ENCODE measurements at places on chromosomes 5 and 9.

- DNase-seq = peak; percentile 73
These were observed 31.6 kb downstream of the B4GALT1 start for GRCh38 chr9:33135470-33135958.

DNA sequence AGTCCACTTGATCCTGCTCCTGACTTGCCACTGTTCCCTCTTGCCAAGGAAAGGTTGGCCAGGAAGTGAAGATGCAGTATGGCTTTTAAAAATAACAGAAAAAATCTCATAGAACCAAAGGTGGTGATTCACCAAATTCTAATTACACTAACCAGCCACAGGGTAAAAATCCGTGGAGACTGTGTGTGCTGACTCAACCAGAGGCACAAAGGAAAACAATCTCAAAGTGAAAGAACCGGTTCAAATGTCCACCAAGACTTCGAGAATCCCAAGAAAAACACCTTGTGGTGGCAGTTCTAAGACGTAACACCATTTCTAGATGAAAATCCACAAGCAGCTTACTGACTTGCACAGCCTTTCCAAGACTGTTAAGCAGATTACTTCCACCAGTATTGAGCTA is 279.1 kb downstream of the TLE1 start:
- DNase-seq = no peak

GRCh38 chr5:180328296-180329137 is 24.6 kb downstream of the GFPT2 start:
- peak; percentile 89 for DNase-seq

DNA sequence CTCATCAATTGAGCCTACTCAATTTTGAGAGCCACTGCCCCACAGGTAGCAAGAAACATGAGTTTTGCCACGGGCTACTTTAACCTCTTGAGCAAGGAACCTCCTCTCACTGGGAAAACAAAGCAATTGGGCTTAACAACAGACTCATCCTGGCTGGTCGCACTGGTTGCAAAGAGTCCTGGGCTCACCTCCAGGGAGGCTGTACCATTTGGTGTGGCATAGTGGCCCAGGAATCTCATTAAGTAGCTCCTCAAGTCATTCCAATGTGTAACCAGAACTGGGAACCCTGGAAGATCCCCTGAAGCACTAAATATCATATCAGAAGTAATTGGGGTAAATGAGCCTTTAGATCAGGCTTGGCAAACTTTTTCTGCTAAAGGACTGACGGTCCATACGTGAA is 78.5 kb downstream of the MYO10 start:
- no peak for DNase-seq

GRCh38 chr5:38595132-38595745 is 38.8 kb upstream of the LIFR start:
- DNase-seq = no peak

DNA sequence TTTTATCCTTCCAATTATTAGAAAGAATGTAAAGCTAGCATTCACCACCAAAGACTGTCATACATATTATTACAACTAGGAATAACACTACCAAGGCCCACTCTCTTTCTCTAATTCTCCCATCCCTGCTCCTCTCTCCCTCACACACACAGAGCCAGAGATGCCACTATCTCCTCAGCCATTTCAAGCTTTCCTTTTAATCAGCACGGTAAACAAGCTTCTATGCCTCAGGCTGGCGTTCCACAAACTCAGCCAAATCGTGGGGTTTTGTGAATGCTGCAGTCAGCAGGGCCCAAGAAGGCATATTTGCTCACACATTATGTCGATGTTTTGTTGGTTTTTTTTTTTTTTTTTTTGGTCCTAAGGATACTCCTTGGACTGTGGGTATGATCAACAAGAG is 979.9 kb upstream of the DMAC1 start:
- no peak for DNase-seq

- DNase-seq = peak; percentile 20
These were observed 13.2 kb downstream of the NINJ1 start for GRCh38 chr9:93120846-93121315.

- no peak for DNase-seq
These were observed 19.0 kb downstream of the CTXN3 start for GRCh38 chr5:127667926-127668325.

GRCh38 chr5:178318382-178318781 is 85.8 kb upstream of the PHYKPL start:
- no peak for DNase-seq

GRCh38 chr5:147685993-147686392 is 96.5 kb downstream of the JAKMIP2 start:
- peak; percentile 19 for DNase-seq

GRCh38 chr5:74651710-74652109 is 11.2 kb upstream of the ENC1 start:
- no peak for DNase-seq

- no peak for DNase-seq
These were observed 17.6 kb downstream of the DCANP1 start for GRCh38 chr5:135429301-135430134.

DNA sequence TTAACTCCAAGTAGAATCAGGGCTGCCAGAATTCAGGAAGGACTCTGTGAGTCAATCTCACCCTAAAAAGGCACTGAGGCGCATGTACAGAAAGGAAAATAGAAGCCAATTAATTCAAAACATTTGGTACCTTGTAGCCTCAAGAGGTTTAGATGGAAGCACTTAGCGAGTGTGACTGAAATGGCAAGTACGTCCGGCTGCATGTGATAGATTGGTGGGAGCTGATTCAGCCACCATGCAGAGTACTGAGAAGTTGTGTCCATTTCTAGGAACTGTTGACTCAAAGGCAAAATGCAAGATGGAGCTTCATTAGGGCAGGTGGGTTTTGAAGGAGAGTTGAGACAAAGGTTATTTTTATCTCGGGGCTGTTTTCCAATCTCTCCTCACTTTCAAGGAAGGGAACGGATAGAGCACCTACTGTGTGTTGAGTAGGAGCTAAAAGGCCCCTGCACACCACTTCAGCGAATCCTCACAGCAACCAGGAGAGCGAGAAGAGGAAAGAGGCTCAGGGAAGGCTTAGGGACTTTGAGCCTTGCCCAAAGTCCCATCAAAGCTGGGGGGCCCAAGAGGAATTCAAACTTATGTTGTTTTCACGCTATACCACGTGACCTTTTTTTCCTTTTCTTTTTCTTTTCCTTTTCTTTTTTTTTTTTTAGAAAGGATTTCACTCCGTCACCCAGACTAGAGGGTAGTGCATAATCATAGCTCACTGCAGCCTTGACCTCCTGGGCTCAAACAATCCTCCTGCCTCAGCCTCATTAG is 34.6 kb upstream of the CPEB4 start:
- no peak for DNase-seq

- DNase-seq = no peak
These were observed 804.4 kb downstream of the TLE4 start for GRCh38 chr9:80376180-80376579.

GRCh38 chr5:16536246-16536645 is 70.6 kb upstream of the ZNF622 start:
- no peak for DNase-seq

- no peak for DNase-seq
These were observed 787.4 kb upstream of the RGMB start for GRCh38 chr5:97986069-97986468.

- no peak for DNase-seq
These were observed 161.6 kb upstream of the TSLP start for GRCh38 chr5:110909950-110910349.

DNA sequence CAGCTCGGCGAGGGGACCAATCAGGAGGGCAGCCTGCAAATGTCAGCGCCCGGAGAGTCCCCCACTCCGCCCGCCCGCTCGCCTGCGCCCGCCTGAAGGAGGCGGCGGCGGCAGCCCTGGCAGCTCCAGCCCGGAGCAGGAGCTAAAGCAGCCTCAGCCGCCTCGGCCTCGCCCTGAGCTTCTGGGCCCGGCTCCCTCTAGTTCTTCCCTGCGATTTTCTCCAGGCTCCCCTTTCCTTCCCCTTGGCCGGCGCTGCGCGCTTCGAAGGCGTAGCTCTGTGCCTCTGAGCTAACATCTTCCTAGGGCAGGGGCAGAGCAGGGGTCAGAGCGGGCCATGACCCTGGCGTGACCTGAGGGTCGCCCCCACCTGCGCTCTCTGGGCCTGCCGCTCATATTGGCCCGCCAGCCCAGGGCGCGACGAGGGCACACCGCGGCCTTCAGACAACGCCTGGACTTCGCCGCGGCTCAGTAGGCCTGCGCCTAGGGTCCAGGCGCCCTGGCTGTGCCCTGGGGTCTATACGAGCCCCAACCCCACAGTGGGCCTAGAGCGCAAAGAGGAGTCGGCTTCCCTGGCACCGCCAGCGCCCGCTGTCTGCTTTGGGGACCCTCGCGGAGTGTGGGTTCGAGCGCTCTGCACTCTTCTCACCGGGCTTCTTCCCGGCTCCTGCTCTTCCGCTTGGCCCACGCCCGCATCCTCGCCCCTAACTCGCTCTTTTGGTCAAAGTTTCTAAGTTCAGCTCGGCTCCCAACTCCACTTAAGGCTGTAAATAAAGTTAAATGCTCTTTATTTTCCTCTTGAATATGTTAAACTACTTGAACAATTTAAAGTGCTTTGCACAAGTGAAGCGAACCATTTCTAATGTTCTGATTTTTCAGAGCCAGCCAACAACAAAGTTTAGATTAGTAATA is 504 bp upstream of the OTP start:
- DNase-seq = peak; percentile 62

GRCh38 chr5:159031513-159031912 is 68.2 kb downstream of the EBF1 start:
- no peak for DNase-seq

DNA sequence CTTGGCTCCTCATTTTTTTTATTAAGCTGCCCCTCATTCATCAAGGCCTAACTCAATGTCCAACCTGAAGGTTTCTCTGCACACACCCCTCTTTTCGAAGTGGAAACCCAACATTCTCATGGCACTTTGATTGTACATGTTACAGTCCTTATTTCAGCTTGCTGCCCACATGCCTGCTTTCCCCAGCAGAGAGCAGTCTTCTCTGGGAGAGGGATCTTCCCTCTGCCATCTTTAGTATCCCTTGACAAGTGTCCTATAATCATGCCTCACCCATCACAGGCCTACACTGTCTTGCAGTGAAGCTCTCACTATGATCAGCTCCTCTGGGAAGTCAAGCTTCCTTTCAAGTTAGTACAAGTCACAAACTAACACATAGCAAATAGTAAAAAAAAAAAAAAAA is 175.1 kb downstream of the ACER2 start:
- DNase-seq = no peak

DNA sequence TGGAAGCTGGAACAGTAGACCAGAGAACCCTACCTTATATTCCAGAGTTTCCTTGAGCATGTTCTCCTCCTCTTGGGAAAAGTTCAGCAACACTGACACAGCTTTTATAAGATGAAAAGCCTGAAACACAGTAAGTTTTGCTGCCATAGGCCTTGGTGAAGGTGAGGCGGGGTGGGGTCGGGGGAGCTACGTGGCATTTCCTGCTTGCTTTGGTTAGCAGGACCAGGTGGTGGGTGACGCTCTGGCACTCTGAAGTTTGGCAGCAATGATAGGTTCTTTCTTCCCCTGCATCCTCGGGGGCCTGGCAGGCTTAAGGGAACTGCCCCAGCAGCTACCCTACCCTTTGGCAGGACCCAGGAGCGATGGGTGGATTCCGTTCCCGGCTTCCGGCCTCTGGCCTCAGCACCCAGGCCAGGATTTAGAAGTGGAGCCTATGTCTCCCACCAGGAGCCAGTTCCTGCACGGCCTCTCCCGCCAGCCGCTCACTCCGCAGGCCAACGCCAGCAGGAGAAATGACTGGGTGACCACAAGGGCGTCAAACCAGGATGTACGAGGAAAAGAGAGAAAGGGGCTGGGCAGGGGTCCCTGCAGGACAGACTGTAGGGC is 19.3 kb downstream of the ARPC5L start:
- no peak for DNase-seq

GRCh38 chr9:79279356-79279755 is 292.4 kb upstream of the TLE4 start:
- no peak for DNase-seq

DNA sequence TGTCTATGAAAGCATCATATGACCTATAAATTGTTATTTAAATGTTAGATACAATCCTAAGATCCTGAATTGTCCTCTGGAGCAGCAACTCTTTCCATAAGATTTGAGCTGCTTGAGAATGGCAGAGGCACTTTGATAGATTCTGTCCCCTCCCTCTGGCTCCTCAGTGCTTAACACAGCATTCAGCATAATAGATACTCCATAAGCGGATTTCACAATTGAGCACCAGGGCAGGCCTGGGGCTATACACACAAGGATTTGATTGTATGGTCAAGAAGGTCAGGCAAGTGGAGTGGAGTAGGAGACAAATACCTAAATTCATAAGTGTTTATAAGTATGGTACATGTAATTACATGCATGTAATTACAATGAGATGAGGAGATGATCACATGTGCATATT is 96.3 kb downstream of the FOXD1 start:
- DNase-seq = no peak

- no peak for DNase-seq
These were observed 186.2 kb downstream of the GLIS3 start for GRCh38 chr9:4113711-4114110.

DNA sequence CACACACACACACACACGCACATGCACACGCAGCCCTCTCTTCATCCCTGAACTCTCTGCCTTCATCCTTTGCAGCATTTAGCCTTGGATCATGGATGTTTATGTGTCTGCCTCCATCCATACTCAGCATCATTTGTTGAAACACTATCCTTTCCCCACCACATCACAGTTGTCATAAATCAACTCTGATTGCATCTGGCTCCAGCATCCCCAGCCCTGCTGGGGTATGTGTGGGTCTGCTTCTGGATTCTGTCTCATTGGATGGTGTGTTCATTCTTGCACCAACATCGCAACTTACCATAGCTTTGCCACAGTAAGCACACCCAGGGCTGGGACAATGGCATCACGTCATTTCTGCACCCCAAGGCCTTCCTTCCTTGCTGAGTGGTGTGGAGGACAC is 175.4 kb downstream of the RGS3 start:
- no peak for DNase-seq

DNA sequence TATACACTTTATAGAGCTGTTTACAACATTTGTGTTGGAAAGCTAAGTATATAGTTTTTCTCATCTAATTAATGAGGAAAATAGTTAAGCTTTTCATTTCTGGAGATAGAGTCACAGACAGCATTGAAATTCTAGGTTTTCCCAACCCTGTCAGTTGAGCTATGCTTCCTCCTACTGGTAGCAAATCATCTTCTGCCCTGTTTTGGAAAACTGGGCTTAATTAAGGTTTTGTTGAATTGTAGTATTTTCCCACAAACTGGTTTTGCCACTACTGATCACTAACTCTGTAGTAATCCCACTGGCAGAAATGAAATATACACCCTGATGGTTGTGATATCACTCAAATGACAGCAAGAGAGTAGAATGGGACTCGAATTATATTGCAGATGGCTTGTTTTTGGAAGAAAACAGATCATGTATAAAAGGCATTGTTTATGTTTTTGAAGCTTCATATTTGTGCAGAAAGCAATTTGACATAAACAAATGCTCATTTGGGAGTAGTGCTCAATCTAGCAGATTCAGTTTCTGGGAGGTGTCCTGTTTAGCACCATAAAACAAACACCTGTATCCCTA is 46.6 kb downstream of the CD180 start:
- DNase-seq = peak; percentile 33

GRCh38 chr5:1732238-1732941 is 67.2 kb downstream of the MRPL36 start:
- DNase-seq = no peak
